ENCODE measurements at places on chromosomes 3 and 15.

GRCh38 chr3:83934192-83935021 lies 1024.4 kb upstream of the CADM2 start:
- DNase-seq: no peak

DNA sequence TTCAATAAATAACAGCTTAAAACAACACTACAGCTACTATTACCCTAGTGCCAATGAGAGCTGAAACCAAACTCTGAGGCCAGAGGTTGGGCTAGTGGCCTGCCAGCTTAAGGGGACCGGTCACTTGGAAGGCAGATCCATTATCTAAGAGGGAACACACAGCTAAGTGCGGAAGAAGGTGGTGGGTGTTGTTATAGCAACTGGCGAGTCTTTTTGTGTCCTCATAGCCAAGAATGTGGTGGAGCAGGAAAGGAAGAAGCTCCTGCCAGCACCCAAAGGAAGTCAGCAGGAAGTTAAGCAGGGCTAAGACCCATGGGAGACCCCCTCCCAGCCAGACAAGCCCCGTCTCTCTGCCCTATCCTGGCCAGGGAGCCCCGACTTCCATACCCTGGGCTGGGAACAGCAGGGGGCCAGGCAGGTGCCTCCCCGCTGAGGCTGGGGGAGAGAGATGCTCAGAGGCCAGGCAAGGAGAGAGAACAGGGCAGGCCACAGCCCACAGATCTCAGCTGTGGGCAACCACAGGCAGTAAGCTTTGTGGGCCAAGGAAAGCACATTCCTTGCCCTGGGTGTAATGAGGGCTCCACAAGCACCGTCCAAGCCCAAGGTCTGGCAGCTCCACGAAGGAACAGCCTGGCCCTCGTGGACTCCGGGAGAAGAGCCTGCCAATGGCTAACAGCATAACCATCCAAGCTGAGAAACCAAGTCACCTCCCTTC lies 34.0 kb upstream of the HRH1 start:
- DNase-seq: no peak

GRCh38 chr15:51735228-51736010 lies 2.0 kb downstream of the LYSMD2 start:
- DNase-seq: no peak

- no peak for DNase-seq
Observed at GRCh38 chr15:98745650-98746374, 97.5 kb downstream of the IGF1R start.

- no peak for DNase-seq
Observed at GRCh38 chr3:116051040-116051439, 394.2 kb downstream of the LSAMP start.

GRCh38 chr15:70602281-70602680 lies 161.1 kb downstream of the UACA start:
- DNase-seq: no peak

DNA sequence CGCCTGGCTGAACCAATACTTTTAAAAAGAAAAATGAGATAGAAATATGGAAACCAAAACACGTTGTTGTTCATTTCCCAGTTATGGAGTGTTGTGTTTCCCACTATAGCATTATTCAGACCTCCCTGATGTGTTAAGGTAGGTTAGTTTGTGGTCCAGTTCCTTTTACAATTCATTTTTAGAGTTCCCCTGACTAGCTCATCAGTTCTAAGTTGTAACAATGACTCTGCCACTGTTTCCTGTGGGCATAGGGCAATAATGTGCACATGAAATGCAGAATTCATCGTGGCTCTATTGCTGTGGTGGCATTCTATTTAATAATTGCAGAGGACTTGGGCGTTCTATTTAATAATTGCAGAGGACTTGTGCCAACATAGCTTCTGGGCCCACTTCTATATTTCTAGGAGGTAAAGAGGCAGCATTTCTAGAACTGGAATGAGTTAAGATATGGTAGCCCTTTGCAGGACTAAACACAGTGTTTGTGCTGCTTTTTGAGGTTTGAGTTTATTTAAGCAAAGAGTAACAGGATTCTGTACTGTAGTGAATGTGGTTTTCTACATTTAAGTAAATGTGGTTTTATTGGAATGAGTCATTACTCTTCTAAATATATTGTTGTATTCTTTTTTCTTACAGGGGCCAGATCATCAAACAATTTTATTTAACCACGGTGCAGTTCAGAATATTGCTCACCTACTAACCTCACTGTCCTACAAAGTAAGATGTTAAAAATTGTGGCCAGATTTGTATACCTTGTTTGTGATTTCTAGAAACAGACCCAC lies 47.5 kb downstream of the ARMC8 start:
- DNase-seq: no peak

DNA sequence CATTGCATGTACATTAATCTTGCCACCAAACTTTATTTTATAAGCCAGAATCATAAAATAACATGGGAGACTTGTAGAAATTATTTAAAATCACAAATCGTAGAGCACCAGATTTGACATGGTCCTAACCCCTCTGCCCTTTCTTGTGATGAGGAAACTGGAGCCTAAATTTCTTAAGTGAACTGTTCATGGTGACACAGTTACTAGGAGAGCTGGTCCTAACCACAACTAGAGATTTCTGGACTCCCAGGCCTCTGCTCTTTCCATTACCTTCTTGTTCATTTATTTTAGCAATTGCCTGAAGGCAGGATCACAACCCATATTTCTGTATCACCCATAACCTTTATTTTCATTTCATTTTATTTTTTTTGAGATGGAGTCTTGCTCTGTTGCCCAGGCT lies 352.5 kb downstream of the LPP start:
- no peak for DNase-seq

- no peak for DNase-seq
Observed at GRCh38 chr3:132317229-132317948, at the start of gene ACP3. ACP3 (plus strand) TSS chr3:132317407; CDS start chr3:132317457, 50 bp downstream.

GRCh38 chr3:38314112-38314763 lies 32.1 kb downstream of the SLC22A14 start:
- DNase-seq: no peak

- no peak for DNase-seq
Observed at GRCh38 chr15:68195336-68196112, 9.6 kb downstream of the CALML4 start.
